ENCODE measurements at places on chromosomes 1 and 21.

GRCh38 chr1:226047495-226047894, 15.0 kb upstream of the H3-3A start:
- no peak for DNase-seq

DNA sequence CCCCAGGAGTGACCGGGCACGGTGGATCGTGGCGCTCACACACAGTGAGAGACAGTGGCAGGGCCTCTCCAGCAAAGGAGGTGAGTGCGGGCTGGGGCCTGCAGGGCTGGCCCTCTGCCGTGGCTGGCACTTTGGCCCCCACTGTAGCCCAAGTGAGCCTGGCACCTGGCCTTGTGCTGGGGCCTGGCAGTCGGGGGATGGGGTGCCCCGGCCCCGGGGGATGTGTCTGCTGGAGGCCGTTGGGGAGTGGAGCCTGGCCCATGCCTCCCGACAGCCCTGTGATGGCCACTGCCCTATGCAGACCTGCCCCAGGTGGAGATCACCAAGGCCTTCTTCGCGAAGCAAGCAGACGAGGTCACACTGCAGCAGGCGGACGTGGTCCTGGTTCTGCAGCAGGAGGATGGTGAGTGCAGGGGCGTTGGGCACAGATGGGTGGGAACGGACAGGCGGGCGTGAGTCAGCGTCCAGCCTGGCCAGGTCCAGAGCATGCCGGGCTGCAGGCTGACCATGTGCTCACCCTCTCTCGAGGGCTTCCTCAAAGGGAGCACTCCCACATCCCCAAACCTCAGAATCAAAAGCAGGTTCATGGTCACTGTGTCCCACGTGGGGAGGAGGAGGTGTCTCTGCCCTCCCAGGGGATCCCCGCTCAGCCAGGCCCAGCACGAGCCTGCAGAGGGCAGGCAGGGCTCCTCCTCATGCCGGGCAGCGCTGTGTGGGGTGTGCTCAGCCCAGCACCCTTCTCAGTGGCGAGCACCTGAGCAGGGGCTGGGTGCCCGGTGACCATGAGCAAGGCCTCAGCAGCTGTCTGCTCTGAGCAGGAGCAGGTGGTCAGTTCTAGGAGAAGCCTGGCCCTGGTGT, 25.3 kb downstream of the ARHGEF16 start:
- no peak for DNase-seq

GRCh38 chr1:156346636-156347035, 8.3 kb downstream of the TSACC start:
- DNase-seq = no peak

GRCh38 chr1:81529014-81529413, 271.7 kb upstream of the ADGRL2 start:
- DNase-seq = no peak
